Activated CD4-positive, alpha-beta memory T cell treated with anti-CD3 and anti-CD28 coated beads, Interleukin-2, amount 10 ng/mL, durations not matched to agents 7 days and 5 days (primary cell): ENCODE measurements at places on chromosomes 12 and 14.

DNA sequence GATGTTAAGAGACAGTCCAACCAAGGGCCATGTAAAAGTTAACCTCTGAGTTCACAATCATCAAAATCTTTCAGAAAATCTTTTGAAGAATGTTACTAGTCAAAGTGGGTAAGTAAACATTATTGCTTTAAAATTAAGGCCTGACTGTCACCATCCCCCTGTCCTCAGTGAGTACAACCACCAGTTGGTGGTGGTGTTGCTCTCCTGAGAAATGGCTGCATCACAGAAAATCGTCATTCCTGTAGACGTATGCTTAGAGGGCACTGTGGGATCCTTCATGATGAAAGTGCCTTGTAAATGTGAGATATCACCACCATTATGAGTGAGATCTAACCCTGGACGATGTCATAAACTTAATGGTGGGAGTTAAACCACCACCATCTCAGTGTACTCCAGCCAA lies 451.2 kb downstream of the RPS29 start:
- no peak for DNase-seq

DNA sequence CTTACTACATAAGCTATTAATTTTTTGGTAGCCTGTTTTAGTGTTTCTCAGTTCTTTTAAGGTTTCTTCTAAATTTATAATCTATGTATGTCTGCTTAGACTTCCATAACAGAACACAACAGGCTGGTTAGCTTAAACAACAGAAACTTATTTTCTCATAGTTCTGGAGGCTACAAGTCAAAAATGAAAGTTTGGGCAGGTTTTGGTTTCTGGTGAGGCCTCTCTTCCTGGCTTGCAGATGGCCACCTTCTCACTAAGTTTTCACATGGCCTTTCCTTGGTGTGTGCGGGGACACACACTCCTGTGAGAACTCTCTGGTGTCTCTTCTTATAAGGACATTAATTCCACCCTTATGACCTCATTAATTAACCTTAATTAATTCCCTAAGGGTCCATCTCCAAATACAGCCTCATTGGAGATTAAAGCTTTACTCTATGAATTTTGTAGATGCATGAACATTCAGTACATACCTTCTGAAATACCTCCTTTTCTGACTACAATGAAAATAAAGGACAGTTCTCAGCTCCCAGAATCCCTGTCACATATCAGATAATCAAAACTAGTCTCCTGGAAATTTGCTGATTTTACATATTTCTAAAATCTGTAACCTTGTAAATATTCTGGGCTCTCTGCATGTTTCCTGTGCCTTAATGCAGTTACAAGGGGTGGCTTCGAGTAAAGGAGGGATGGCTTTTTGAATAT lies 23.2 kb upstream of the BMAL2 start:
- no peak for DNase-seq

DNA sequence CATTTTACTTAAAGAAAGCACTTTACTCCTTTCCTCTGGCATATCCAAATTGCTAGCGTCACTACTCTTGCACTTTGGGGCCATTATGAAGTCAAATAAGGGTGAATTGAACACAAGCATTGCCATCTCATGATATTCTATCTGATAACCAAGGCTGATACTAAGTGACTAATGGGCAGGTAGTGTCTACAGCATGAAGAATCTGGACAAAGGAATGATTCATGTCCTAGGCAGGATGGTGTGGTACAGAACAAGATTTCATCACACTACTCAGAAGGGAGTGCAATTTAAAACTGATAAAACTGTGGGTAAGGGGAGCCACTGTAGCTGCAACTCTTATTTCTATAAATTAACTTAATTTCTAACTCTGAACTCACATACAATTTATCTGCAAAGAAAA lies 7.7 kb upstream of the SLC6A15 start:
- DNase-seq = no peak

GRCh38 chr12:93974252-93974651 lies 174.1 kb upstream of the PLXNC1 start:
- no peak for DNase-seq

- DNase-seq = peak; percentile 81
These were observed 2.8 kb upstream of the SMUG1 start for GRCh38 chr12:54191550-54192022.

DNA sequence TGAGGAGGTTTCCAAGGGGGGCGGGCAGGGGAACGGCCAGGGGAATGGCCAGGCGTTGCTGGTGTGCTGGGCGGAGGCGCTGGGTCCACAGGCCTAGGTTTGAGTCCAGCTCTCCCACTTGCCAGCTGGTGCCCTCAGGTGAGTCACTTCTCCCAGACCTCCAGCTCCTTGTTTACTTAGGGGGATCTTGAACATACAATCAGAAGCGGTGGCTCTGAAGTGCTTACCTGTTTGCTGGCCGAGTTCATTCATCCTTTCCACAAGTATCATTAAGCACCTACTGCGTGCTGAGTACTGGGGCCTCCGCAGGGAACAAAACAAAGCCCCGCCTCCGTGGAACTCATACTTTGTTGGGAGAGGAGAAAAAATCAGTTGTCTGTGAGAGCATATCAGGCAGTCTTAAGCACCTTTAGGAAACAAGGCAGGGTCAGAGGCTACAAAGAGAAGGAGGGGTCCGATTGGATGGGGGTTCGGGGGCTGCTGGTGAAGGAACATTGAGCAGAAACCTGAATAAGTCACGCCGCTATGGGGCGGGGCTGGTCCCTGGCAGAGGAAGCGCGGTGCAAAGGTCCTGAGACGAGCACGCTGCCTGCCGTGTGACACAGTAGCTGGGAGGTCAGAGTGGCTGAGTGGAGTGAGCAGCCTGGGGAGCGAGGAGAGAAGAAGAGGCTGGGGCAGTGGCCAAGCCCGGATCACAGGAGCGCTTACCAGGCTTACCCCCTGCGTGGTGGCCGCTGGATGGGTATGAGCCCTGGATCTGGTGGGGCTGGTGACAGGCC lies 15.1 kb downstream of the MVK start:
- no peak for DNase-seq

GRCh38 chr12:54032627-54033100 lies at the start of gene HOXC5:
TSS of gene HOXC5 (plus strand) at chr12:54033050. CDS start at chr12:54033123, 73 bp downstream.
- peak; percentile 69 for DNase-seq

GRCh38 chr12:29880987-29881386 lies 97.2 kb upstream of the TMTC1 start:
- no peak for DNase-seq

- DNase-seq = no peak
These were observed 8.3 kb downstream of the ITPK1 start for GRCh38 chr14:93107453-93107852.

- DNase-seq = no peak
These were observed 17.8 kb upstream of the BCL7A start for GRCh38 chr12:122003651-122004611.

DNA sequence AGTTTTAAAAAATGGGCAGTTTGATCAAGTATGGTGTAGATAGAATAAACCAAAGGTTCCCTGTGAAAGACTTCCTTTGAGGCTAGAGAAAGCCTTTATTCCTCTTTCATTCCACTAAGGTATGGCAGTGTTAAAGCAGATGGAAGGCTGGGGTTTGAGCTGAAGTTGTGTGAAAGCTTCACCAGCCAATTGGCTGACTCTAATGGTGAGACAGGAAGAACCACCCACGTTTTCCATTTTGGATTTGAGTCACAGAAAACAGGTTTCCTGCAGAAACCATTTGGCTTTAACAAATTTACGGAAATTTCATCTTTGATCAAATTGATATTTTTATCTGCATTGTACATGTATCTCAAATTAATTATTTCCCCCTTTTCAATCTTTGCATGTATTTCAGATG lies 455.0 kb downstream of the PCNX1 start:
- no peak for DNase-seq

DNA sequence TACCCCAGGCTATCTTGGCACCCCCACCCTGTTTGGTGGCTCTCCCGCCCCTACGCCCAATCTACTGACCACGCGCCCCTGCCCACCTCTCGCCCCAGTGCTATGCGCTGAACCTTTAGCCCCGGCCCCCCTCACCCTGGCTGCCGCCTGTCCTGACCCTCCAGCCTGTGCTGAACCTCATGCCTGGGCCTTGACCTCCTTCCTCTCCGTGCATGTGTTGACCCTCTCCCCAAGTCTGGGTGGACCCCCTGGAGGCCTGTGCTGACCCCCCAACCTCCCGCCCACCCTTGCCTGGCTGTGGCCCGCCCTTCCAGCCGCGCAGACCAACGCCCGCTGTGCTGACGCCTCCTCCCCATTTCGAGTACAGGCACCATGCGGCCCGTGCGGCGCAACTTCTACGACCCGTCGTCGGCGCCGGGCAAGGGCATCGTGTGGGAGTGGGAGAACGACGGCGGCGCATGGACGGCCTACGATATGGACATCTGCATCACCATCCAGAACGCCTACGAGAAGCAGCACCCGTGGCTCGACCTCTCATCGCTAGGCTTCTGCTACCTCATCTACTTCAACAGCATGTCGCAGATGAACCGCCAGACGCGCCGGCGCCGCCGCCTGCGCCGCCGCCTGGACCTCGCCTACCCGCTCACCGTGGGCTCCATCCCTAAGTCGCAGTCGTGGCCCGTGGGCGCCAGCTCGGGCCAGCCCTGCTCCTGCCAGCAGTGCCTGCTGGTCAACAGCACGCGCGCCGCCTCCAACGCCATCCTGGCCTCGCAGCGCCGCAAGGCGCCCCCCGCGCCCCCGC lies 20.7 kb downstream of the DTX1 start:
- DNase-seq = no peak
